ENCODE measurements at places on chromosomes 7 and 10.

GRCh38 chr7:107206136-107206535 lies 37.3 kb downstream of the HBP1 start:
- no peak for DNase-seq
- H3K4me1 ChIP-seq = no peaks in the 10 kb centered on the region
- peaks cover 49% of the 10 kb centered on the region for H3K36me3 ChIP-seq
- no peak overlapping the region for H3K4me3 ChIP-seq
- H3K27ac ChIP-seq = no peak overlapping the region

- peaks cover 83% of the 10 kb centered on the region for H3K36me3 ChIP-seq
- H3K27ac ChIP-seq = no peak overlapping the region
- no peaks in the 10 kb centered on the region for H3K27me3 ChIP-seq
- peaks cover 71% of the 10 kb centered on the region for H3K4me1 ChIP-seq
These were observed 13.1 kb downstream of the CASP2 start for GRCh38 chr7:143300959-143301935.

GRCh38 chr10:83127942-83128575 lies 1011.2 kb upstream of the GHITM start:
- no peaks in the 10 kb centered on the region for H3K27me3 ChIP-seq
- no peak overlapping the region for H3K4me3 ChIP-seq
- no peaks in the 10 kb centered on the region for H3K4me1 ChIP-seq

DNA sequence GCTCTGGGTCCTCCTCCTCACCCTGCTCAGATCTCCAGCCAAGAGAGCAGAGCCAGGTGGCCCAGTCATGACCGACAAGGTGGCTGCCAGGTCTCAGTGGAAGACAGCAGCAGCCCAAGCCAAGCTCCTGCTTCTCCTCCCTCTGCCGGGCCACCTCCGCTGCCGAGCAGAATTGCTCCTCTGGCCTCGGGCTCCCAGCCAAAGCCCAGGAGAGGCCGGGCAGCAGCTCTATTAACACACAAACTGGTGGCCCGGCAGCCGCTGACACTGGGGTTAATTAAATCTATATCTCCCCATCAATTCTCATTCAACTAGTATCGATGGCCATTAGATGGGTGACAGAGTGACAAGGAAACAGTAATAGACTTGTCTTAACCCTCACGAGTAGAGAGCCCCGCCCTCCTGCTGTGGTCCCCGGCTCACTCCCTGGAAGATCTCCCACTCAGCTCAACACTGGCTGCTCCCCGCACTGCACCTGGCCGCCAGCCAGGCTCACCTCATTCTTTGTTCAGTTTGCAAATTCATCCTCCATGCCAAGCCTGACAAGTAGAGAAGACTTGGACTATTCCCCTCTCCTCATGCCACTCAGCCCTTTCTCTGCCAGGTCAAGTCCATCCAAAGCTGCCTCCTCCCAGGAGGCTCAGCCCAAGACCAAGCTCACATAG lies 74.1 kb upstream of the UNC5B start:
- H3K27ac ChIP-seq = no peak overlapping the region
- H3K4me3 ChIP-seq = no peak overlapping the region
- H3K27me3 ChIP-seq = peaks cover 7% of the 10 kb centered on the region
- no peaks in the 10 kb centered on the region for H3K36me3 ChIP-seq
- H3K4me1 ChIP-seq = no peaks in the 10 kb centered on the region

GRCh38 chr10:117399341-117400196 lies 24.3 kb upstream of the PDZD8 start:
- H3K27ac ChIP-seq = no peak overlapping the region
- H3K4me3 ChIP-seq = no peak overlapping the region
- H3K27me3 ChIP-seq = peaks cover 5% of the 10 kb centered on the region
- no peak for DNase-seq

- no peak overlapping the region for H3K27ac ChIP-seq
- H3K4me1 ChIP-seq = peaks cover 21% of the 10 kb centered on the region
- H3K27me3 ChIP-seq = no peaks in the 10 kb centered on the region
- no peak for DNase-seq
- H3K4me3 ChIP-seq = no peak overlapping the region
These were observed 12.5 kb downstream of the GPER1 start for GRCh38 chr7:1100386-1100785.

DNA sequence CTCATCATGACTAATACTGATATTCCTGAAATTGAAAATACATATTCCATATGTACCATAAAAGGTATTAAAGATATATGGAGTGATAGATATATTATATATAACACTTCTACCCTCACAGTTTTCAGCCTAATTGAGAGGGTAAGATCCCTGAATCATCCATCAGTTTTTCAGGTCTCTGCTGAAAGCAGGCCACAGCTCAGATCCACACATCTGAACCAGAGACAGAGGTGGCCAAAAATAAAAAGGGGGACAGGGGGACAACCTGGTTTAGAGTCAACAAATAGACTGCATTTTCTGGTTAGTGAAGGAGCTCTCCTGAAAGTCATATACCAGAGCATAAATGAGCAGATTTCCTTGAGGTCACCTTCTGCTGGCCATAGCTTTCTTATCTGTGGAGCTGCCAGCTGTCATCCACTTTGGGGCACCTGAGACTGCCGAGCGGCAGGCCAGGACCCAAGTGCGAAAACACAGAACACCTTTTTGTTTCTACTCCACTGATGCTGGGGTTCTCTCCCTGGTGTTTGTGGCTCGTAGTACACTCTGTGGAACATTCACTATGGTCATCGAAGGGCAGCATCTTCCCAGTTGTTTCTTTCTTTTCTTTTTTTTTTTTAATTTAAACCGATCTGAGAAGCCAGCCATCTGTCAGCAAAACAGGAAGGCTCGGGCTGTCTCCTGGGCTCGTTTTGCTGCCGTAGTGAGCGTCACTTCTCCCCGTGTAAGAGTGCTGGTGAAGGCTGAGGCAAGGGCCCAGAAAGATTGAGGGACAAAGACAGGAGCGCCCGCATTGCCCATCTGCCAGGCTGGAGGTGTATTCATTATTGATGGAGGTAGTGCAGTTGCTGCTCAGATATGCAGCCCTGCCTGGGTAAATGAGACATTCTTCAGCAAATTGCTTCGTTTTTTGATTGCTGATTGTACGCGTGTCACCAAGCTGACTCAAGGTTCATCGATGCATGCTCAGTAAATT lies 13.5 kb downstream of the IKZF1 start:
- H3K4me1 ChIP-seq = peaks cover 96% of the 10 kb centered on the region
- H3K27me3 ChIP-seq = no peaks in the 10 kb centered on the region
- DNase-seq = peak; percentile 61

DNA sequence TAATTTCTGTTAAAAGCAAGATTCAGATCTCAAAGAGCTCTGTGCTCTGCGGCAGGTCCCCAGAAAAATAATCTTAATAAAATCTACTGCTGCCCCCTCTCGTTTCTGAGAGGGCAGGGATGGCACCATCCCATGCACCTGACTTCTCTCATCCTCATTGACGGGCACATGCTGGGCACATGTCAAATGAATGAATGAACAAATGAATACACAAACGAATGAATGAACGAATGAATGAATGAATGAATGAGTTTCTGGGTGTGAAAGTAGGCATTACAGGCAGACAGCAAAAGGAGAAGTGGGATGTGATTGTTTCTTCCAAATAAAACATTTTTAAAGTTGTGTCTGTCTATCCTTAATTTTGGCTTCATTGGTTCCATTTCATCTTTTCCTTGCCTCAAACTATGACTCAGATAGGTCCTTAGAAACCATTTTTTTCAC lies 398.1 kb upstream of the PRKCQ start:
- DNase-seq = no peak
- peaks cover 41% of the 10 kb centered on the region for H3K27me3 ChIP-seq
- peaks cover 22% of the 10 kb centered on the region for H3K4me1 ChIP-seq
- peaks cover 2% of the 10 kb centered on the region for H3K36me3 ChIP-seq

DNA sequence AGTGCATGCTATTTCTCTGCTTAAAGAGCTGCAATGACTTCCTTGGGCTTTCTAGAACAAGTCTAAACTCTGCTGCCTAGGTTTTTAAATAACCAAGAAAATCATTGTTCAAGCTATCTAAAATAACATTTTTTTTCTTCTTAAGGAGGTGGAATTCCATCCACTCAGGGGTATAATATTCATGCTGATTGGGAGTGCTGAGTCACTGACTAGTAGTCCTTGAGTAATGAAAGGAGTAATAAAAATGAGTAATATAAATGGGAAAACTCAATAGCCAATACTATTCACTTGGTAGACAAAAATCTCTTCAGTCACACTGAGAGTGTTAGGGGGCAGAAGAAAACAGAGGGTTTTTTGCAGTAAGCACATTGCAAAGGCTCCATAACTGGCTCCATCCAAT lies 72.0 kb downstream of the GFRA1 start:
- no peaks in the 10 kb centered on the region for H3K4me1 ChIP-seq
- H3K4me3 ChIP-seq = no peak overlapping the region
- no peaks in the 10 kb centered on the region for H3K27me3 ChIP-seq
- H3K36me3 ChIP-seq = no peaks in the 10 kb centered on the region
- no peak for DNase-seq
- H3K27ac ChIP-seq = no peak overlapping the region

GRCh38 chr7:31084226-31084625 lies 32.1 kb downstream of the ADCYAP1R1 start:
- no peak overlapping the region for H3K4me3 ChIP-seq
- H3K36me3 ChIP-seq = no peaks in the 10 kb centered on the region
- no peaks in the 10 kb centered on the region for H3K4me1 ChIP-seq
- no peak for DNase-seq
- peaks cover 44% of the 10 kb centered on the region for H3K27me3 ChIP-seq

DNA sequence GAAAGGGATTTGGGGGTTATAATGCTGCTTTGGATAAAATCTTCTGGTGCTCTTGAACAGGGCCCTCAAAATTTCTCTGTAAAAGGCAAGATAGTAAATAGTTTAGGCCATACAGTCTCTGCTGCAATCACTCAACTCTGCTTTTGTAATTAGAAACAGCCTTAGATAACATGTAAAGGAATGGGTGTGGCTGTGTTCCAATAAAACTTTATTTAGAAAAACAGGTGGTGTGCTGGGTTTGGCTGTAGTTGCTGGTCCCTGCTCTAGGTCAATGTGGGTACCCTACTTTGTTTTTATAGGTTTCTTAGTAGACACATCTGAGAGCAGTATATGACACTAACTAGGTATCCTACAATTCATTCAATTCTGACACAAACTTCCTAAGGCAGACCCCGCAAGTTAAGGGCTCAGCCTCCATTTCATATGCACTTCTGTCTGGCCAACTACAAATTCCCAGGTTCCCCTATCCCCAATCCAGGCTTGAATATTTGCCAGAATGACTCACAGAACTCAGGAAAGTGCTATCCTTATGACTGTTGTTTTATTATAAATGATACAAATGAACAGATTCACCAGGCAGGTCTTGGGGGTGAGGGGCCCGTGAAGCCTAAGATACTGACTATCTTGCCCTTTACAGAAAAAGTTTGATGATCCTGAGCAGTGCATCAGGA lies 349.9 kb downstream of the RPS24 start:
- no peak overlapping the region for H3K4me3 ChIP-seq
- no peaks in the 10 kb centered on the region for H3K4me1 ChIP-seq
- H3K36me3 ChIP-seq = no peaks in the 10 kb centered on the region
- H3K27me3 ChIP-seq = peaks cover 26% of the 10 kb centered on the region
- no peak overlapping the region for H3K27ac ChIP-seq

- H3K36me3 ChIP-seq = no peaks in the 10 kb centered on the region
- DNase-seq = no peak
- peaks cover 16% of the 10 kb centered on the region for H3K27me3 ChIP-seq
These were observed 5.9 kb upstream of the ITGA8 start for GRCh38 chr10:15725603-15726002.

DNA sequence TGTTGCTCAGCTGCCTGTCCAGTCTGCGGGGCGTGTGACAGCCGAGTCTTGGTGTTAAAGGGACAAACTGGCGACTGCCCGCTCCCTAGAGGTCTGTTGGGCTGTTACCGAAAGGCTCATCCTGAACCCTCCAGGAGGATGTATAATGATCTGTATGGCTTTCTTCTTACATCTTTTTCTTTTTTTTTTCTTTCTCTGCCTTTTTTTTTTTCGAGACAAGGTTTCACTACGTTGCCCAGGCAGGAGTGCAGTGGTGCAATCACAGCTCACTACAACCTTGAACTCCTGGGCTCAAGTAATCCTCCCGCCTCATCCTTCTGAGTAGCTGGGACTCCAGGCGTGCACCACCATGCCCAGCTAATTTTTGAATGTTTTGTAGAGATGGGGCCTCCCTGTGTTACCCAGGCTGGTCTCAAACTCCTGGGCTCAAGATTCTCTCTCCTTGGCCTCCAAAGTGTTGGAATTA lies 857 bp downstream of the INTS15 start:
- H3K36me3 ChIP-seq = peaks cover 58% of the 10 kb centered on the region
- no peaks in the 10 kb centered on the region for H3K27me3 ChIP-seq
- no peak for DNase-seq
- peaks cover 21% of the 10 kb centered on the region for H3K4me1 ChIP-seq
- peak overlapping the region; percentile 90 for H3K27ac ChIP-seq

DNA sequence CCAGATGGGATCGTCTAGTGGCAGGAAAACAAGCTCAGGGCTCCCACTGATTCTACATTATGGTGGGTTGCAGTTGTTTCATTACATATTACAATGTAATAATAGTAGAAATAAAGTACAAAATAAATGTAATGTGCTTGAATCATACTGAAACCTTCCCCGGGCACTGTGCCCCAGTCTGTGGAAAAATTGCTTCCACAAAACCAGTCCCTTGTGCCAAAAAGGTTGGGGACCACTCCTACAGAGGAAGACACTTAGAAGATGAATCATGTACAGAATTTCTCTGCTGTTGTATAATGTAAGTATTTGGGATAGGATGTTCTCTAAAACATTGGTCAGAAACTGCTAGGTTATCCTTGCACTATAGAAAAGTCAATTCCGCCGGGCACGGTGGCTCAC lies 11.3 kb upstream of the PHYH start:
- no peak overlapping the region for H3K4me3 ChIP-seq
- no peaks in the 10 kb centered on the region for H3K36me3 ChIP-seq
- no peaks in the 10 kb centered on the region for H3K27me3 ChIP-seq

GRCh38 chr7:28405662-28406061 lies 6.7 kb upstream of the CREB5 start:
- no peak for DNase-seq
- no peak overlapping the region for H3K4me3 ChIP-seq
- peaks cover 17% of the 10 kb centered on the region for H3K4me1 ChIP-seq
- H3K27ac ChIP-seq = no peak overlapping the region

All from activated naive CD4-positive, alpha-beta T cell treated with anti-CD3 and anti-CD28 coated beads, Interleukin-2, amount 10 ng/mL, durations not matched to agents 7 days and 5 days (primary cell).